ENCODE measurements at places on chromosomes 12 and 14.
A peak's percentile ranks its signal among the peaks of the same experiment; 100 is the strongest.

- peak; percentile 9 for DNase-seq
Observed at GRCh38 chr14:63510538-63510937, 32.6 kb downstream of the PPP2R5E start.

- peak; percentile 44 for DNase-seq
Observed at GRCh38 chr14:37145395-37145794, 27.0 kb downstream of the SLC25A21 start.

DNA sequence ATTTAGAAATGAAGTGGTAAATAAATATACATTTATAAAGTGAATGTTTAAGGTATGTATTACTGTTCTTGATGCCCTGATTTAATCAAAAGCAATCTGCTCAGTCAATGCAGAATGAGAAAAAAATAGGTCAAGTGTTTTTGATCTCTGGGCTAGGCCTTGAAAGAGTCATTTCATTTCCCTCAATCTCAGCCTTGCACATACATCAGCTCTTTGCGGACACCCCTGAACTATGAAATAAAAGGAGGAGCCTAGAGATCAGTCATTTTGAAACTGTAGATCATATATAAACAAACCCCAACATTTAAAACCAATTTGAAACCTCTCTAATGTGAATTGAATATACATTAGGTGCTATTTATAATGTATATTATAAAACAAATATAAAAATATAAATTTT is 42.5 kb downstream of the ATG2B start:
- DNase-seq = no peak

DNA sequence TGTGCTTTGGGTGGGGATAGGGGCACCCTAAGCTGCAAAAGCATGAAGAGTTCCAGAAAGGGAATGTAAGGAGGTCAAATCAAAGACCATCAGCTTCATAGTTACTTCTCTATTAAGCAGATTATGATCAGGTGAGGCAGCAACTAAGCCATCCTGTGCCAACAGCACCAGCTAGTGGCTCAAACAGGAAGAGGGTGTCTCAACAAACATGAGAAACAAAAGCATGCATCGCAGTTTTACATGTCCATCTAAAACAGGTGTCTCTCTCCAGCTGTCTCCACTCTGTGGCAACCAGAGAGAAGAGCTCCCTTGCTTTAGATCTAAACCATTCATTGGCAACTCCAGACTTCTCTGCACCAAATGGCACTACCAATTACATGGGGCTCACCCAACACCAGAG is 52.9 kb downstream of the ACTN1 start:
- peak; percentile 21 for DNase-seq

GRCh38 chr14:26289891-26290486 is 307.8 kb downstream of the NOVA1 start:
- no peak for DNase-seq

DNA sequence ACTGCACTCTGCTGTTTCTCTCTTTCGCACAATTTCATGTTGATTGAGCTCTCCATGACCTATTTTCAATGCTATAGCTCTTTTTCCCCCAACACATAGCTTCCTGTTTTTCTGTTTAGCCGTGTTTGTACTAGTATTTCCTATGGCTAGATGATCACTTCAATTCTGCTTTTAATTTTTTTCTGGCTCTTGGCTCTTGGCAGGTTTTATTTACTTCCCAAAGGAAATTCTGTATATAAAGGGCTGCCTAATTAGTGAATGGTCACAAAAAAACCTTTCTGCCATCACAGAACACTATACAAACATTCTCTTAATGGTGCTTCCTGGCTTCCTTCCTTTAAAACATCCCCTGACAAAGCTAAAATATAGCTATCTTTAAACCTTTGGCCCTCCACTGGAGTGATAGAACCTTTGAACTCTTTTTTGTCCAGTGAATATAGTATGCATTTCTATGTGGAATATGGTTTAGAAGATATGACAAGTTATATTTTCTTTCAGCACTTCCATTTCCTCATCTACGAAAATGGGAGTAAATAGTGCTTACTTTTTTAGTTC is 88.2 kb downstream of the RASSF9 start:
- peak; percentile 14 for DNase-seq

DNA sequence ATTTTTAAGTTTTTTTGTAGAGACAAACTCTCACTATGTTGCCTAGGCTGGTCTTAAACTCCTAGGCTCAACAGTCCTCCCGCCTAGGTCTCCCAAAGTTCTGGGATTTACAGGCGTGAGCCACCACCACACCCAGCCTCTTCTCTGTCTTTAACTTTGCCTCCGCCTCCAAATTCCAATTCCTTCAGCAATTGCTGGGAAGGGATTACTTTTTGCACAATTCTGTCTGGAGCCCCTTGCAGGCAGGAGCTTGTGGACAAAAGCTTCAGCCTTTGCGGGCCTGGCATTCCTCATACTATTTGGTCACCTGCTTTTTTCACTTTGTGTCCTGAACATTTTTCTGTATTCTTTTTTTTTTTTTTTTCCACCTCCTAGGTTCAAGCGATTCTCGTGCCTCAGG is 26.0 kb downstream of the SH2B3 start:
- no peak for DNase-seq

- no peak for DNase-seq
Observed at GRCh38 chr14:50763382-50764007, 67.5 kb downstream of the NIN start.

- no peak for DNase-seq
Observed at GRCh38 chr12:43066471-43066870, 476.9 kb upstream of the PRICKLE1 start.

DNA sequence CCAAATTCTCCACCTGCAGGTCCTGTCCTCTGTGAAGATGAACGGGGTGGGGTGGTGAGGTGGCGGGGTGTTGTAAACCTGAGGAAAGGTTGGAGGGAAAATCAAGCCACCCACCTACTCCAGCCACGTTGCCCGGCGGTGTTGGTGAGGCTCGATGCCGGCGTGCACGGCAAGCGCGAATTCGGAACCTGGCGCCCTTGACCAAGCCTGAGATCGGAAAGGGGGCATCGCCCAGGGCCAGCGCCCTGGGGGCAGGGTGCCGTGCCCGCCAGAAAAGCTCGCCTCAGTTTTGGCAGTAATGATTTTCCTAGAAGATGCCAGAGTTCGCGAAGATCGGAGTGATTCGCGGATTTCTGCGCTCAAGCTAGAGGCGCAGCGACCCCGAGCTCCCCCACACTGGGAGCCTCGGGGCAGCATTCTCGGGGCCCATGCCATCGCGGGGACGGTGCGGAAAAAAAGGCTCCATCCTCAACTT is 817 bp downstream of the STXBP6 start:
- DNase-seq = no peak

DNA sequence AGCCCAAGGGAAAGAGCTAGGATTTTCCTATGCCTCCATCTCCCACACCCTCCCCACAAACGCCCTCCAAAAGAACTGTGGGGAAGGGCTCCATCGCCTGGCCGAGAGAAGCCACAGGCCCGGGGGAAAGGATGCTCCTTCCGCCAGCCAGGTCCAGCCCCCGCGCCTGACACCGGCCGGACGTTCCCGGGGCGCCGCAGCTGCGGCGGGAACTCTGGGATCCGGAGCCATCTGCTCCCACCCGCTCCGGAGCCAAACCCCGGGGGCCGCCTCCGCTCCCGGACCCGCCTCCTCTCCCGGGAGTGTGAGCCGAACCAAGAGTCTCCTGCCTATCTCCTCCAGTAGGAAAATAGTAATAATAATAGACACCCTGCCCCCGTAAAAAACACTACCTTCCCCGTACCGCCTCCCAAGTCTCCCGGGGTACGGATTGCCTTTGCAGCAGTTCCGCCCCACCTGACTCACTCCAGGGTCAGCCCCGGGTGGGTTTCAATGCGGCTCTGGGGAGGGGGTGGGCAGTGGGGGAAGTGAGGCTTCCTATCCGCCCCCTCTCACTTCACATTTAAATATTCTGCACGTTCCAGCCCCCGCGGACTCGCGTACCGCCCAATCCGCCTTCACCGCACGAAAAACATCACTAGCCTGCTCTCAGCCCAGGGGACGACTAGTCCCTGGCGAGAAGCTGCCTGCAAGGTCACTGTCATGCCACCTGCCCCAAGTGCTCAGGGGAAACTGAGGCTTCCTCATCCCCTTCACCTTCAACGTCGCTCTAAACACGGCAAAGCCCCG is 2.4 kb downstream of the AGAP2 start:
- DNase-seq = no peak

DNA sequence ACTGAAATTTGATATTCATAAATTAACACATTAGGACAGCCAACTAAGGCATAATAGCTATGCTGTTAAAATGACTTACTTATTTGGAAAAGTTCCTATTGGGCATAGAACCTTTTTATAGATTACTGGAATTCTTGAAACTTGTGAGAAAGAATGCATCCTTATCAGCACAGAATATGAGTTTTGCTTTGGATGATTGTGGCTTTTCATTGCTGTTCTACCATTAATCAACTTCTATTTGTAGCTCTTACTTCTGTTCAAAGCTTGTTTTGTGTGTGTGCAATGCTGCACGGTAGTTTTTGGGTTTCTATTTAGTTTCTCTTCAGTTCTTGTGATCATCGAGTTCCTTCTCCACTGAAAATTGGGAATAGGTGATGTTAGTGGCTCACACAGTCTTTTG is 152.4 kb upstream of the PELI2 start:
- DNase-seq = no peak

DNA sequence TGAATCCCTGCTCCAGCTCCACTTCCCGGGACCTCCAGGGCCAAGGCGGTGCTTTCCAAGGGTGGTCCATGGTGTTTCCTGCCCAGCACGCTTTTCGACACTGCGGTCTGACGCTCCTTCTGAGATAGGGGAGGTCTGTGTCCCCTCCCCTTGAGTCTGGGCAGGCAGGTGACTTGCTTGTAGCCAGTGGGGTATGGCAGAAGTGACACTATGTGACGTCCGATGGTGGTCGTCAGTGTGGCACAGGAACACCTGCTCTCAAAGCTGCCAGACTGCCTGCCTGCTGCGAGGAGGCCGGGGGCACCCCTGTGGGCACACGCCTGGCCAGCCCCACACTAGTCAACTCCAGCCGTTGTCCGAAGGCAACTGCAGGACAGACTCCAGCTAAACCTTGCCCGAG is 16.0 kb upstream of the TRAF3 start:
- DNase-seq = no peak

DNA sequence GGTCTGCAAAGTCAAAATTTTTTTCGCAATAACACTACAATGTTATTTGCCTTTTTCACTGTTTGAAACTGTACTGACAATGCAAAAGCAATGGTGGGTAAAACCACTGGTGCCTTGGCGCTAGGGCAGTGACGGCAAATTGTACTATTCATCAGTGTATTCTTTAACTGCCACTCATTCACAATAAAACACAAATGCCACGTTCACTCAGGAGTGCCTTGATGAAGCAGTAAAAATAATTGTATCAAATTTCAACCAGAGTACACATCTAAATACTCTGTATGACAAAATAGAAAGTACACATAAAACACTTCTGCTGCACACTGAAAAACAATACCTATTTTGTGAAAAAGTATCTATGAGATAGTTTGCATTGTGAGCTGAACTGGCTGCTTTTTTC is 17.8 kb downstream of the DCAF5 start:
- DNase-seq = no peak

DNA sequence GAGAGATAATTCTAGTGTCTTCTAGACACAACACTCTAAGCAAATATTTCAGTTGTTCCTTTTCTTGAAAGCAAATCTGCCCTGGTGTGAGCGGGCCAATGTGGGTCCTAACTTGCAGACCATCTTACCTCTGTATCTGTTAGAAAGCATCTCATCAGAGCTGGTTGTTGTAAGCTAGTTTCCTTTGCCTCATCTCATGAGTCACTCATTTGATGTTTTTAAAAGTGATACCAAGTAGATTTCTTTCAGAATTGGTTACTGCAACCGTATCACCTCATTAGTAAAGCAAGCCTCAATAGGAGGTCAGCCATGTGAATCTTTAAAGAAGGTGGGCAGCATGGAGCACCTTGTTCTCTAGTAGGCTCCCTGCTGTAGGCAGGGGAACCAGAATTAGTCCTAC is 78.6 kb downstream of the DAAM1 start:
- no peak for DNase-seq

- no peak for DNase-seq
Observed at GRCh38 chr12:96412431-96412830, 12.2 kb upstream of the CDK17 start.

DNA sequence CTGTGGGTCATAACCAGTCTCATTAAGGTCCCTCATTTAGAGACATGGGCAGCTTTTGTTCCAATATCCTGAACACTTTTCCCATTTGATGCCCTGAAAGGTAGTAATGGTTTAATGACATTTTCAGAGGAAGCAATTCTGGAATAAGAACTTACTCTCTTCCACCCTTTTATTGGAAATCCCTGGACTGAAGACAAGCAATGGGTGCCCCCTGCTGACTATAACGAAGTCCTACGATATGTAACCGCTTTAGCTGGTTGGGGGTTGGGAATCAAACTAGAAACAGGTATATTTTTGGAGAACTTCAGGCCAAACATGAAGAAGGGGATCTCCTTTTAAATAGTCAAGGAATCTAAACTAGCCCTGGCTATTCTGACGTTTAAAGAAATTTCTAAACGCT is 20.5 kb downstream of the SARNP start:
- peak; percentile 76 for DNase-seq

DNA sequence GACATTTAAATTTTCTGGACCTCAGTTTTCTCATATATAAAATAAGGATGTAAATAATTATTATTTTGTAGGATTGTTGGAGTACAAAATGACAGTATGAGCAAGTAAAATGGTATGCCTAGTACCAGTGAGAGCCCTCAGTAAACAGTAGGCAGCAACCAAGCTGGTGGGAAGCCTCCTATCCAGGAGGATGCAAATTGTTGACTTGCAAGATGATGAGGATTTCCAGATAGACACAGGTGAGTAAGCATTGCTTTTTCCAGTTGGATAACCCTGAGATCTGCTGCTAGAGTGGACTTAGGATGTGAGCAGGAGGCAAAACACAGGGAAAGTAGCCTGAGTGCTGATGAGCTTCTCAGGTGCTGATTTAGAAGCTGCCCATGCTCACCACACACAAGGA is 28.2 kb upstream of the AMIGO2 start:
- DNase-seq = no peak

- DNase-seq = no peak
Observed at GRCh38 chr14:57480051-57480450, 13.6 kb downstream of the CCDC198 start.

- DNase-seq = no peak
Observed at GRCh38 chr12:80140005-80140404, 40.7 kb downstream of the OTOGL start.

DNA sequence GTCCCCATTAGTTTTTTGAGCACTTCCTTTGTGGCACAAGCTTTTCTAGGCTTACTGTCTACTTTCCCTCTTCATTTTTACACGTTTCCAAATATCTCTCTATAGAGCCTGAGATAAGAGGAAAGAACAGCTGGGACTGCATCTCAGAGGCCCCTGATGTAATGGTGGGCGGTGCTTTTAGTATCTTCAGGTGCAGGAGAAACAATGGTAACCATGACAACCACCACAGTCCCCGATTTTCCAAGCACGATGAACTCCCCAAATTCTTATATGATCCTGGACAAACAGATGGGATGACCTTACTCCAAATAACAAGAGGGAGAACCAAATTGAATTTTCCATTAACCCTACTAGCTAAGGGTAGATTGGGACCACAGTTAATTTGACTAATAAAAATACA is 103.3 kb downstream of the AEBP2 start:
- DNase-seq = no peak

GRCh38 chr14:102902086-102902485 is 20.4 kb upstream of the AMN start:
- no peak for DNase-seq

- no peak for DNase-seq
Observed at GRCh38 chr12:38541849-38542248, 225.3 kb downstream of the ALG10B start.
